ENCODE measurements at places on chromosomes 11 and 22.

- no peak for DNase-seq
Measured at GRCh38 chr11:43954241-43954640, 11.8 kb downstream of the C11orf96 start.

GRCh38 chr22:37383341-37383740, 43.9 kb downstream of the ELFN2 start:
- no peak for DNase-seq

GRCh38 chr11:45563171-45563570, 102.3 kb downstream of the CHST1 start:
- no peak for DNase-seq

GRCh38 chr22:46620588-46621242, 529 bp downstream of the GRAMD4 start:
- DNase-seq, result no peak

DNA sequence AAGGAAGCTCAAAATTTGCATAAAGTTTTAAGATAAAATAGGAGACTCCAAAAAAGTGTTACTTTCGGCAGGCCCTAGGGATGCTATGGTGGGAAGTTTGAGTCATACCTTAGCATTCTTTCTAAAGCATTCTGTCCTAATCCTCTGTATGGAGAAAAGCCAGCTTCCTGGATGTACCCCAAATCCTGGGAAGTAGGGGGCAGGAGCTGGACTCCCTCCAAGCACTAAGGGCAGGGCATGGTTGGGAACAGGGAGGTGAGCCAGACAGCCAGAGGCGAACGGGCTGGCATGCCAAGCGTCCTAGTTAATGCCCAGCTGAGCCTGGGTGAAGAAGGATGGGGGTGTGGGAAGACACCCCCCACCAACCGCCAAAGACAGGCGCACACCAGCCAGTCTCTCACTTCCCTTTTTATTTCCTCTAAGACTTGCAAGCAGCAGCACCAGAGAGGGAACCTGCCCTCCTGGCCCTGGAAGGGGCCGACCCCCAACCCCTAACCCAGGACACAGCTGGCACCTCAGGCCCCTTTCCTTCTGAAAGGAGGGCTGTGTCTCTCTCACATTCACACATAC, 23.9 kb downstream of the RTN4RL2 start:
- no peak for DNase-seq

DNA sequence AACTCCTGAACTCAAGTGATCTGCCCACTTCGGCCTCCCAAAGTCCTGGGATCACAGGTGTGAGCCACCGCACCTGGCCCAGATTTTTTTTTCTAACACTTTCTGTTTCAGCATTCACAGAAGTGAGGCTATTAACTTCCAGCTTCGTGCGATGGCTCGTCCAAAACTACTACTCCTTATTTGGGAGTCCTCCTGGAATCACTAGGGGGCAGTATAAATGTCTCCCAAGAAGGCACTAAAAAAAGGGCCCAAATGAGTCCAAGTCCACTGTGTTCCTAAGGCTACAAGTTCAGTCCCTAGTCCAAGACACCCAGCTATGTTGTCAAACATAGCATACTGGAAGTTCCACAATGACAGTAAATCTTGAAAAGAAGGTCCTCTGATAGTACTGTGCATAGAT, 63.2 kb upstream of the BIRC3 start:
- DNase-seq, result no peak

- DNase-seq, result no peak
Measured at GRCh38 chr11:36027731-36028130, 83.9 kb downstream of the LDLRAD3 start.

GRCh38 chr11:37571246-37571645, 973.2 kb upstream of the RAG2 start:
- DNase-seq, result no peak

Data from stimulated activated CD8-positive, alpha-beta memory T cell treated with anti-CD3 and anti-CD28 coated beads, Interleukin-15, amount 100 ng/mL, for 1 hour (primary cell).